DMS53 (cell line): ENCODE measurements at places on chromosomes 5 and 9.
A peak's percentile ranks its signal among the peaks of the same experiment; 100 is the strongest.

- no peak for DNase-seq
These were observed 125.6 kb downstream of the TRIO start for GRCh38 chr5:14268738-14269137.

GRCh38 chr9:129962451-129962864 lies 80.5 kb downstream of the FNBP1 start:
- DNase-seq, result no peak

DNA sequence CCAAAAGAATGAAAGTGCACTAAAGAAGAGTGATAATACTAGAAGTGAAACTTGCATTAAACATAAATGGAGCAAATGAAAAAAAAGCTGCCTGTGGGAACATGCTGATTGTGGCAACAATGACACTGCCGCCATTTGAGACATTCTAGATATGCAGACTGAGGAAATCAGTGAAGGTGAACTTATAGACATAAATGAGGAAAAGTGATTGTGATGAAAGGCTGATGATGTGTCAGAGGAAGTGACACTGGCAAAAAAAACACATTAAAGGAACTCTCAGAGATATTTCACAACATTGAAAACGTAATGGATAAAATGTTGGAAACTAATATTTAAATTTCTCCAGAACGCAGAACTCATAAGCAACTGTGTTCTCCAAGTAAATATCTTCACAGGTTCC lies 1.2 kb downstream of the ERCC8 start:
- no peak for DNase-seq

- DNase-seq, result peak; percentile 15
These were observed 54.6 kb downstream of the FYB1 start for GRCh38 chr5:39164529-39165402.

GRCh38 chr5:162637481-162637880 lies 569.9 kb downstream of the GABRG2 start:
- no peak for DNase-seq

DNA sequence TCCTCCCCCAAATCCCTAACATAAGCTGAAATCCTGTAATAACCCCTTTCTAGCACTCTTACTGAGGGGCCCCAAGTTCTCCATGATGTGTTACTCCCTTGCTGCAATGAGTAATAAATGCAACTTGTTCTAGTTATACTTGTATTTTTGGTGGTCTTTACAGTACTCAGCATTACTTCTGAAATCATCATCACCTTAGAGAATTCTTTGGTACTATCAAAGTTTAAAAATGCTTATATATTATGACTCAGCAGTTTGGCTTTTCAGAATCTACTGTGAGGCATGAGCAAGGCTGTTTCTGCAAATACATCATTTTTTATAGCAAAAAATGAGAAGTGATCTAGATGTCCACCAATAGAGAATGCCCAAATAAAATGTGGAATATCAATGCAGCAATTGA lies 20.7 kb upstream of the ROPN1L start:
- no peak for DNase-seq

GRCh38 chr9:136394312-136395019 lies 5.5 kb downstream of the SNAPC4 start:
- no peak for DNase-seq

DNA sequence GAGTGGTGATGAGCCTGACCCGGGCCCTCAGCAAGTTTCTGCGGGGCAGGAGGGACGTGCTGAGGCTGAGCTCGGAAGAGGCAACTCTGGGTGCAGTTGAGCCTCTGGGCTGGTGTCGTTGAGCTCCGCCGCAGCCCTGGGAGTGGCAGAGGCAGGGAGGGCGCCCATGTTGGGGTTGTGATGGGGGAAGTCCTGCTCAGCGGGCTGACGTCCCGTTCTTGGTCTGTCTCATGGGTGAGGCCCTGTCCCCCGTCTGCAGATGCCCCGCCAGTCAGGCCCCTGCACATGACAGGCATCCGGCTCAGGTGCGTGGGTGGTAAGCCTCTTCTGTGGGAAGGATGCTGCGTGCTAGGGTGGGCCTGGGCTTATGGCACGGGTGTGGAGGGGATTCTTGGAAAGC lies 64.3 kb downstream of the RXRA start:
- DNase-seq, result no peak

GRCh38 chr5:171597946-171598640 lies 178.6 kb downstream of the FGF18 start:
- no peak for DNase-seq

GRCh38 chr5:87829217-87829551 lies 416.5 kb upstream of the CCNH start:
- peak; percentile 84 for DNase-seq

DNA sequence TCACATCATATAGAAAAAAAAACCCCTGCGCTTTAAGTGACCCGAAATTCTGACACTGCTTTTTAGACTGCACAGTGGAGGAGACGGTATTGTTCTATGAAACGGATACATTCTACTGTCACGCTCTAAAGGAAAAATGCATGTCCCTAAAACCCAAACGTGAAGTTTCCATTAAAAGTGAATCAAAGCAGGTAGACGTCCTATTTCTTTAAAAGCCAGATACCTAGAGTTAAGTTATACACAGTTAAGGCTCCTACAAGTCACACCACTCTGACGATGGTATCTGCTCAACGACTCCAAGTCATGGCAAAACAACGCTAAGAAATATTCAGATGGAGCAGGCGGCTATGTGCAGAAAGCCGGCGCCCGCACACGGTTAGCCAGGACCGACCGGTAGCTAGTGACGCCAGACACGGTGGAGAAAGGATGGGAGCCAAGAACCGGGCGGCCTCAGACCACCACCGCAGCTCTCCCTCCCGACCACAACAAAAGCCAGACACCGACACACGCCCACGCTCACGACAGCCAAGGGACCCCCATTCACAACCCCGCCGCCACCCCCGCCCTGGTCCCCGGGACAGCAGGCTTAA lies 734 bp downstream of the SKP1 start:
- DNase-seq, result peak; percentile 64

- DNase-seq, result no peak
These were observed 10.0 kb downstream of the INSYN2B start for GRCh38 chr5:169970339-169970738.

DNA sequence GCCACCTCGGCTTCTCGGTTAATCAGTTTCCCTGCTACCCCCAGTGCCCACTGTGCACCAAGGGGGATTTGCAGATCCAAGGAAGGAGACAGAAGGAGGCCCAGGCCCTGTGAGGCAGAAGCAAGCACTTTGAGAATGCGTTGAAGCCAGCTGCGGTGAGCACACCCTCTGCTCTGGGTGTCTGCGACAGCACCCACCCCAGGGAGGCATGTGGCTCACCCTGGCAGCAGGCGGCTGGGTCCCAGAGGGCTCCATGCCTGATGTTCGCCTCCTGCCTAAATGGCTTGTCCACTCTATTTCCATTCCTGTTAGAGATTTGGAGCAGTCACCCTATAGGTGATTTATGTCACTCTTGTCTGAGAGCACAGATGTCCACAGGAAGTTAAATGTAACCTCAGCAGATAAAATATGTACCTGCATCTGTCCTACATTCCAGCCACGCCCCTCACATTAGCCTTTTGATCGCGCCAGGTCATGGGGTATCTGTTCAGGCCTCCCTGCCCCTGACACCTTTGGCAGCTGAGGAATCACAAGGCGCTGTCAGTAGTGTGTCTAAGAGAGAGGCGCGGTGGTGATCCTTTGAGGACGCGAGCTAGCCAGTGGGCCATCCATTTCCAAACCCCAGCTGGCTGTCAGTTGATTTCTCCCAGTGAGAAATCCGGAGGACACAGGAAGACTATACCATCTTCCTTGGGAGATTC lies 28.1 kb downstream of the PTGES2 start:
- DNase-seq, result no peak

GRCh38 chr9:36191686-36192085 lies 965 bp downstream of the CLTA start:
- DNase-seq, result no peak

- DNase-seq, result no peak
These were observed 48.8 kb upstream of the TBCA start for GRCh38 chr5:77824981-77825380.

- peak; percentile 4 for DNase-seq
These were observed 113.2 kb downstream of the TLE4 start for GRCh38 chr9:79684711-79685575.

DNA sequence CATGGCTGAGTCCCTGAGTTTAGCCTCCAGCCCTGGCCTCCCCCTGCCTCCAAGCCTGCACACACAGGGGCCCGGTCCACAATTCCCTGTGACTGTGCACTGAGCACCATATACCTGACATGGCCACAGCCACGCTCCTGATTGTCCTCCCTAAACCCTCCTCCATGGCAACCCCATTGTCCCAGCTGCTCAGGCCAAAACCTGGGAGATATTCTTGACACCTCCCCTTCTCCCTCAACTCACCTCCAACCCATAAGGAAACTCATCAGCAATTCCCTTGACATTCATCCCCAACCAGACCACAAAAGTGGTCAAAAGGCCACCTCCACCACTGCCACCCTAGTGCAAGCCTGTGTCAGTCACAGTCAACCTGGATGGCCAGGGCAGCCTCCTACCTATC lies 107.5 kb upstream of the MVB12B start:
- no peak for DNase-seq

DNA sequence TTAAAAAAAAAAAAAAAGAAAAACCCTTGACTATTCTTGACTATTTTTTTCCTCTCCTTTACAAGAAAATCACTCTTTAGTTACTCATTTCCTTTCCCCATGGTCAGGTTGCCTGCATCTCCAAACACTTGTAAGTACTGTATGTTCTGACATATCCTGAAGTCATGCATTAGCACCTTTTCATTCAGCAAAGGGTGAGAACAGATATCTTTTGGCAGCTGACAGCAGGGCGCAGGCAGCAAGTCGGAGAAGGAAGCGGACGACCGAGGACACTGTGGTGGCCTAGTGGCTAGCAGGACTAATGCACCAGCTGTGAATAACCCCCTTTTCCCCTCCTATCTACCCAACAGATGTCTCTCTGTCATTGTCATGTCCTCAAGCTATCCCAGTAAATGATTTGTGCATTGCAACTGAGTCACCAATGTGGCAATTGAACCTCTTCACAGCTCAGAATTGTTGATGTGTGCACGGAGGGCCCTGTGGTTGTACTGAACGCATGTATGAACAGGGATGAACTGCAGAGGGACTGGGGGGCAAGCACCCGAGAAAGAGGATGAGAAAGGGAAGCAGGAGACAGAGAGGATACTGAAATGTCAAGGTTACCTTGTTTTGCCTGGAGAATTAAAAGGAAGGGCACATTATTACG lies 996.0 kb upstream of the ARRDC3 start:
- DNase-seq, result no peak

- DNase-seq, result no peak
These were observed 46.2 kb upstream of the FBXW11 start for GRCh38 chr5:172052450-172053236.

DNA sequence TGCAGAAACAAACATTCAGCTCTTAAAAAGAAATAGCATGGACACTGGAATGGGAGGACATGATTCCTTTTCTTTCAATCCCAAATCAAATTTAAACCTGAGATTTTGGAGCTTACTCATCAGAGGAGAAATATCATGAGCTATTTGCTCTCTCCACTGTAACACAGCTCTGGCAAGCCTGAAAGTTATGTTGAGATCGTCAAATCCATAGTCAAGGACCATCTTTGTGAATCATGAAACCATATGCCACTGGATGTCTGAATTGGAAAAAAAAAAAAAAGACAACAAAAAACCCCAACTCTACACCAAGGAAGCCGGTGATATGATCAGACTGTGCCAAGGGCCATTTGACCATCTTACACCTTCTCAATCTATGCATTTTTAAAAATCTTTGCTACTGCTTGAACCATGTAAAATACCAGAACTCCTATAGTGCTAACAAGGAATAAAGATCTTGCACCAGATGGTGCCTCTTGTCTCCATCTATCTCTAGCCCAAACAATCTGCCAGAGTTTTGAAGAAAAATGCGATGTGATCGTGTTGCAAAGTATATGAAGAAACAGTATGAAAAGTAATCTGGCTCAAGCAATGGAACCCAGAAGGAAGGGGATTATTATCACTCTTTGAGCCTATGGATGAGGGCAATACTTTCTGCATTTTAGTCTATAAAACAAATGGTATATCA lies 138.1 kb upstream of the MEF2C start:
- no peak for DNase-seq

- no peak for DNase-seq
These were observed 323.4 kb downstream of the CSNK1G3 start for GRCh38 chr5:123835421-123835820.

- no peak for DNase-seq
These were observed 34.4 kb downstream of the GCNT4 start for GRCh38 chr5:75017971-75018370.

DNA sequence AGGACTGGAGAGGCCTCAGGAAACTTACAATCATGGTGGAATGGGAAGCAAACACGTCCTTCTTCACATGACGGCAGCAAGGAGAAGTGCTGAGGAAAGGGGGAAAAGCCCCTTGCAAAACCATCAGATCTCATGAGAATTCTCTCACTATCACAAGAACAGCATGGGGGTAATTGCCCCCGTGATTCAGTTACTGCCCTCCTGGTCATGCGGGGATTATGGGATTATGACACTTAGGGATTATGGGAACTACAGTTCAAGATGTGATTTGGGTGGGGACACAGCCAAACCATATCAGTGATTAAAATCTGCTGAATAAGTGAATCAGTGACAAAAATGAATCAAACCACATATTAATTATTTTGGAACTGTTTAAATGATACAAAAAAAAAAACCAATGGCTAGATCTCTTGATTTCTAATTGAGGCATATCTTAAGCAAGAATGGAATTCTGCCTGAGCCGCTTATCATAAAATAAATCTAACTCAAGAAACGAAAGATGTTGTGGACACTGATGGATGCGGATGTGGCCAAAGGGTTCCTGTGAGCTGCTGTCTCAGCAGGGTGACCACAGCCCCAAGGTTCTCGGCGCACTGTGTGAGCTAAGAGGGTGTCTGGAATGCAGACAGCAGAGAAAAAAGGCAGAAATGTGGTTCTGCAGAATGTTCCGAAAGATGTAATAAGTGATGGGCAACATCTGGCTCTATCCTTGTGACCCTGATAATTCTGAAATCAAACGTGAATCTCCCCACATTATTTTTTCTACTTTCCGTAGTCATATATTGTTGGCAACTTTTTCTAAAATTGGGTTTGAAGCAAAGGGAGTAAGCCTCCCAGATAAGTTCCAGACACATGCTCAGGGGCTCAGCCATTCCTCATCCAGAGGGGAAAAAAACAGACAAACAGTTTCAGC lies 107.2 kb upstream of the ICE1 start:
- DNase-seq, result no peak

DNA sequence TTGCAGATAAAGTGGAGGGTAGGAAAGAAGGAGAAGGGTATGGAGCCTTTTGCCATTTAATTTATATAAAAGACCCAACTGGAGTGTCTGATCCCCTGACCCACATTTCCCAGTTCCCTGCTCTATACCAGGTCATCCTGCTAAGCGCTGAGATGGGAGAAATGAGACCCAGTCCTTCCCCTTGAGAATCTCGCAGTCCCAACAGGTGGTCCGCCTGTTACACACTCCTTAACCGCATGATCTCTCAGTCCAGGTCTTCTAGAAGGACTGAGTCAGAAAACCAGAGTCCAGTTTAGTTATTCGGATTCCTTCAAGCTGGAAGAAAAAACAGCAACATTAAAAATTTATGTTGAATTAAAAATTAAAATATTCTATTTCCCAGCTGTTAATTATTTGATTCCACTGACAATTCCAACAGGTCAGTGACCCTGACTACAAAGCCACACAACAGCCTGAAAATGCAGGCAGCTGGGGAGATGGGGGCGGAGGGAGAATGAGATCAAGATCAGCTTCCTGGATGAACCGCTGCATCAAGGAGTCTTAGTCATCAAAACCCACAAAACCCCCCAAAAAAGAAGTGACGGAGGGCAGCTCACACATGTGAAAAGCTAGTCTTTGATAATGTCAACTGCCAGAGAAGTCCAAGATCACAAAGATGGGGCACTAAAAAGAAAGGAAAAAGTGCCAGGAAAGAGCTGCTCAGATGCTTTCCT lies 44.0 kb downstream of the GGTA1 start:
- no peak for DNase-seq

GRCh38 chr5:173772384-173773059 lies 115.6 kb upstream of the CPEB4 start:
- DNase-seq, result no peak
